ENCODE measurements at places on chromosomes 6 and 20.

- DNase-seq: no peak
Observed at GRCh38 chr20:36368869-36369268, 62.7 kb downstream of the DLGAP4 start.

- DNase-seq: no peak
Observed at GRCh38 chr20:13402171-13402760, 181.2 kb downstream of the ISM1 start.

GRCh38 chr6:155528982-155529453 is 73.4 kb upstream of the NOX3 start:
- DNase-seq: peak; percentile 76

DNA sequence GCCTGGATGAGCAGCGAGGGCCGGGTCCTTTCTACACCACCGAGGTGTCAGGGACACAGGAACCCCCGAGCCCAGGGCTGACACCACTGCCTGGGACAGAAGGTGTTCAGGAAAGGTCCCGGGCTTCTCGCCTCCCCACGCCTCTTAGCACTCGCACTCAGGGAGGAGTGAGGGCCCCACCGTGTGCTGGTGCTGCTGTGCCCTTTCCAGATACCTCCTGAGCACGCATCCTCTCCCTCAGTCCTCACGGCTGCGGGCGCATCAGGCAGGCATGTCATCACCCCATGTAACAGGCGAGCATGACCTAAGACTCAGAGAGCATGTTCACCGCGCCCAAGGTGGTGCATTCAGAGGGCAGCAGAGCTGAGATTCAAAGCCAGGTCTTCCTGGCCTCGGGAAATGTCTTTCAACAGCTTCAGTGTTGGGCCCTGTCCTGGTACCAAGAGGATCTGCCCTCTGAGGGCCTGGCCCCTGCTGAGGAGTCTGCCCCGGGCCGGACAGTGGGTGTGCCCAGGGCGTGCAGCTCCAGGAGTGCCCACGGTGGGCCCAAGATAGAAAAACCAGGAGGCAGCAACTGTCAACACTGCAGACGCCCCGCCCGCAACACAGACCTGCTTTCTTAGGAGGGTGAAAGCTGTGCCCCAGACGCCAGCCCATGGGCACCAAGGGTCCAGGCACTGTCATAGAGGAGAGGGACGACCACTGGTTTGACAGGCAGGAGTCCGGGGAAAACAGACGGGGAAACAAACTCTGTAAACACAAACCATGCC is 29.2 kb downstream of the TGM2 start:
- no peak for DNase-seq

DNA sequence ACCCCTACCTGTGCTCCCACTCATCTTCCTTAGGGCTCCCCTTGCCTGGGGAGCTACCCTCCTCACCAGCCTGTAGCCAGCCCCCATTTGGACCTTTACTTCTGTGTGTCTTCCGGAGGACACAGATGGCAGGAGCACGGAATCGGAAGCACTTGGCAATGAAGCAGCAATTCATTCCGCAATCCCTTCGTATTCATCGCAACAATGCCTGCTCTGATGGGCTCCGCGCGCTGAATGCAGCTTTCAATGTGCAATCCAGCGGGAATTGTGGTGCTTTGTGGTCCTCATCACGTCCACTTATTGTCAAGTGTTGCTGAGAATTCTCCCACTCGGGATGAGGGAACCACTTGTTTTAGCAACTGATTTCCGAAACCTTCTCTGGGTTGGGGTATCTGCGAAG is 336.0 kb downstream of the DHX35 start:
- DNase-seq: no peak
